Activated CD4-positive, alpha-beta T cell treated with anti-CD3 and anti-CD28 coated beads, Interleukin-2, Interleukin-6, amounts not matched to agents 100 ng/mL and 50 ng/mL, durations not matched to agents 16 hours and 8 hours (primary cell): ENCODE measurements at places on chromosomes 12 and 14.

- DNase-seq: no peak
Measured at GRCh38 chr12:78568321-78569020, 296.1 kb upstream of the SYT1 start.

DNA sequence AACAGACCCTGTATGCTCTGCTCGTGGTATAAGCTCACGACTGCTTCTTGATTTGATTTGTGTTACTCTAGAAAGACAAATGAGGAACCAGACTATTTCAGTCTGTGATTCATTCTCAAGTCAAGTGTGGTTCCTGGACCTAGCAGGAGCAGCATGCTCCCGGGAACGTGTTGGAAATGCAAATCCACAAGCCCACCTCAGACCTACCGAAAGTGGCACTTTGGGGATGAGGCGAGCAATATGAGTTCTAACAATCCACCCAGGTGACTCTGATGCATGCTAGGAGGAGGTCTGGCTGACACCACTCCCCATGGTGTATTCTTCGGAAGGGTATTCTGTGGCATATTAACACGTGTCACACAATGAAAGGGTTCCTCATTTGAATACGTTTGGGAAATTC is 59.5 kb upstream of the TMX1 start:
- no peak for DNase-seq

- DNase-seq: no peak
Measured at GRCh38 chr12:31026202-31026601, 47.5 kb upstream of the DDX11 start.

- DNase-seq: no peak
Measured at GRCh38 chr12:49021292-49021915, 2.8 kb upstream of the PRKAG1 start.

DNA sequence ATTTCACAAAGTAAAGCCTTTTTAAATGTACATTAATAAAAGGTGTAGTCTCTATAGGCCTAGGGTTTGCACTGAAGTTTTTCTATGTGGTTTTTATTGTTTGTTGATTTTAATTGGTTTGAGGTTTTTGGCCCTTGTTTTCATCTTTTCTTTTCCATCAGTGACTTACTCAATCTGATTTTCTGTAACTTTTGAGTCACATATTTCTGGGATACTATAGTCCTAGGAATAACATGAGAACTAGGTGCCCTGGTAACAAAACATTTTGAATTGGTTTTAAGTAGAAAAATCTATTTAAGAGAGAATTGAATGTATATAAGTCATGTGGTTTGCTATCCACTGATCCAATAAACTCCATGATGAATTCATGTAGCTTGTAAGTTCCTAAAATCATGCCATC is 311.9 kb downstream of the CEP128 start:
- no peak for DNase-seq

DNA sequence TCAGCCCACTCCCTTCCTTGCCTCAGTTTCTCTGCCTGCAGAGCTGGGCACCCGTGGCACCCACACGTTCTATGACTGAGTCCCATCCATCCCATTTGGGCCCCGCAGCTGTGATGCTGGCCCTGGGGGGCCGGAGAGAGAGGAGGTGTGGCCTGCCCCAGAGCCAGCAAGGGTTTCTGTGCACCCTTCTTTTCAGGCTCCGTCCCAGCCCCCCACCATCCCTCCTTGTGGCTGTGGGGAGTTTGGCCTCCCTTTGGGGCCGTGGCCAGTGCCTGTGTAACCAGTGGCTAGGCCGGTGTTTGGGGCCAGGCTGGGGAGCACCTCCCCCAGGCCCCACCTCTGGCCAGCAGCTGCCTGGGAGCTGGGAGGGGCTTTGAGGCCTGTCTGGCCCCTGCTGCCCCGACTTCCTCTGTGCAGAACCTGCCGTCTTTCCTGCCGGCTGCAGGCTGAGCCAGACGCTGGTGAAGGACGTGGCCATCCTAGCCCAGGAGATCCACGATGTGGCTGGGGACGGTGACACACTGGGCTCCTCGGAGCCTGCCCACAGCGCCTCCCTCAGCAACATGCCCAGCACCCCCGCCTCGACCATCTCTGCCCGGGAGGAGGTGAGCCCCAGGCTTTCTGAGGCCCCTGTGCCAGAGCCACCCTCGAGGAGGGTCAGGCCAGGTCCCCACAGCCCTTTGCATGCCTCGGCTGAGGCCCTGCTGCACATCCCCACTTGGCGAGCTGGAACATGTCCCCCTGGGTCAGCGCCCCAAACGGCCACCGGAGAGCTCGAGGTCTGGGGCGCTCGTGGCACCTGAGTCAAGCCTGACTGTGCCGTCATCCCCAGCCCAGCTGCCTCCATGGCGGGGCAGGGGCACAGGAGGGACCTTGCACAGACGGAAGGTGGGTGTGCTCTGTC is 27.7 kb downstream of the CEP170B start:
- no peak for DNase-seq

- no peak for DNase-seq
Measured at GRCh38 chr14:69093631-69094421, 59.1 kb downstream of the DCAF5 start.

DNA sequence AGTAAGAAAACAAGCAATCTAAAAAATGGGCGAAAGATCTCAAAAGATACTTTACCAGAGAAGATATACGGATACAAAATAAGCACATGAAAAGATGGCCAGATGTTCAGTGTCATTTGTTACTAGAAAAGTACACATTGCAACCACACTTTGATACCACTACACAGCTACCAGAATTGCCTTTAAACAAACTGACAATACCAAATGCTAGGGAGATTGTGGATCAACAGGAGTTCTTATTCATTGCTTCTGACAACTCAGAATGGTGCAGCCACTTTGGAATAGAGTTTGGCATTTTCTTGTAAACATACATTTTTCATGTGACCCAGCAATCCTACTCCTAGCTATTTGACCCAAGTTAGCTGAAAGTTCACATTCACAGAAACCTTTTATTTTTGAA is 136.3 kb downstream of the FUT8 start:
- no peak for DNase-seq

DNA sequence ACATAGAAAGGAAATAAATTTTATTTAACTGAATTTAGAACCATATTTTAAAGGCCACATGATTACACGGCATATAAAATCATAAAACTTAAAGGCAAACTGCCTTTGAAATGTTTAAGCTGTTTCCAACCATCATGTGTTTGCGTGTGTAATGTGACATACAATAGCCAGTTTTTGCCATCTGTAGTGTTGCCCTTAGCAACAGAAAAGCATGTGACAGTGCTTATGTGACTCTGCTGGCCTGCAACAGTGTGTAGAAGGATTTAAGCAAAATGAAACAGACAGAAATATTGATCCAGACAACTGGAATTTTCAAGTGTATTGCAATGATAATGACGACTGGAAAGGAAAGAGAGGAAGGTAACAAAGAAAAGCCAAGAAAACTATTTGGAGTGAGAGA is 49.5 kb downstream of the TSPAN19 start:
- no peak for DNase-seq

DNA sequence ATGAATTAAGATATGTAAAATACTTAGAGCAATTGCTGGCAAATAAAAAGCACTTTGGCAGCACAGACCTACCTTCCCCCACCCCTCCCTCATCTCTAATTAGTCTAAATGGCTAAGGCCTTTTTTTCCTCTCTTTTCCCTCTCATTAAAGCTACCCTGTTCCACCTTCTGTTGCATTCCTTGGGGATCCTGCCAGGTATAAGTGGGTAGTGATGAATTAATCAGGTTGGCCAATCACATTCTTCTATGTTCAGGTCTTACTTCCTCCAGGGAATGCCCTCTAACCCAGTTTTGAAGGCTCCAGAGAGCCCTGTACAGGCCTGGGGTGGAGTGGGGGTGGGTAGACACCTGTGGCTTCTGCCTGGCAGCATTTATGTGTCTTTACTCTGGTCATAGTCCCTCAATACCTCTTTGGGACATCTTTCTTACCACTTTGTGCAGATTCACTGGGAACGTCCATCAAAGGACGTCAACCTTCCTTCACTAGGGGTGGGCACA is 28.4 kb downstream of the HSPB8 start:
- DNase-seq: no peak

DNA sequence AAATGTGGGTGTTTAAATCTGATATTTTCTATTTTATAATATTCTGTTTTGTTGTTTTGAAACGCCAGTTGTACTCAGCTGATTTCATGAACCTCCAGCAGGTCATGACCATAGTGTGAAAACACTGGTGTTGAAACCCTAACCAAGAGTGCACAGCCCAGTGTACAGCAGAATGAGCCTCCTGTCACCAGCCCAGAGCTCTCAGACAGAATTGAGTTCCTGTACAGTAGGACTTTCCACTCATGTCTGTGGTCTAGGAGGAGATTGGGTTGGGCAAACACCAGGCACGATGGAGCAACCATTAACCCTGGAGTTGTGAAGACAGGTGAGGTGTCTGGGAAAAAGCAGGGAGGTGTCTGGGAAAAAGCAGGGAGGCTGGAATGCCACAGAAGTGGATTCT is 908.8 kb downstream of the VRK1 start:
- peak; percentile 25 for DNase-seq

DNA sequence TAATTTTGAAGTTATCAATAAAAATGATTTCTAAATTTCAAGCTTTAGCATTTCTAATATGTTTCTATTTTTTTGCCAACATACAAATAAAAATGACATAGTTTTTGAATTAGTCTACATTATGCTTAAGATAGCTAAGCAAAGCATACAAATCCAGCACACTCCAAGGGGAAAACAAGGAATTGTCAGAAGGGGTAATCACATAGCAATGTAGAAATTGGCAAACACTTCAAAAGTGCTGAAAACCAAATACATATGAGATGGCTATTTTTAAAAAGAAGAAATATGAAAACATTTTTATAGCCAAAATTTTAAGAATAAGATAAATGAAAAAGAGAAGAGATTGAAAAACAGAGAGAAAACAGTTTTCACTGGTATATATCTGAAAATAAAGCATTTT is 308.0 kb downstream of the SLC6A15 start:
- DNase-seq: no peak

GRCh38 chr12:29738365-29738764 is 45.4 kb downstream of the TMTC1 start:
- DNase-seq: no peak

DNA sequence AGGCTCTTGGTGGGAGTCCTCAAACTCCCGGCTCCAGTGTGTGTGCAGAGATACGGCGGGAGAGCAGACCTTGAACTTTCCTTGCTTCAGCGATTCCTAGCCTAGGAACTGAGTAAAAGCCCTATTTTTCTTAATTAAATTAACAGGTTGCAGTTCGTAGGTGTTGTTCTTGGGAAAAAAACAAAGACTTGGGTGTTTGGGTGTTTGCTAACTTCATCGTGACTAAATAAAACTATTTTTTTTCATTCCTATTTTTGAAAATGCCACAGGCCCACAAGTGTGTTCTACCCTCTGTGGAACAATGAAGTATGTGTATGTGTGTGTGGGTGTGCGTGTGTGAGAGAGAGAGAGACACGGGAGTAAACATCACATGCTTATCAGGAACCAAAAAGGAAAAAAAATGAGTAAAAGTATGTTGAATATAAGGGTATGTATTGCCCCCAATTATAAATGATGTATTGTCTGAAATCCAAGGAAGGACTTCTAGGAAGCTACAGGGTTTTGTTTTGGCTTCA is 651 bp downstream of the TMEM117 start:
- peak; percentile 7 for DNase-seq

DNA sequence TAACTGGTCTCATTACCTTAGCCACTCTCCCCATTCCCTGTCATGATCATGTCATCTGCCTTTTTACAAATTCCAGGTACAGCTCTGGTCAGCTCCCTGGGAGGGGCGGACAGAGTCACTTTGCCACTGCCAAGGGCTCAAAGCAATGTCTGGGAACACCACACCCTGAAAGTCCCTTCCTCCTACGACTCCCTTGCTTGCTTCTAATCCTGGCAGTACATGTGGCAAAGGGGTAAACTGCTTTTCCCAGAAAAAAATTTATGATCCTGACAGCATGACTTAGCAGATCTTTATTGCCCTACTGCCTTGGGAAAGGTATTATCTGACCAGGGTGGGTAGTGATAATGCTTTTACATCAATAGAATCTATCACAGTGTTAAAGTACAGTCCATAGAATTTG is 376.0 kb upstream of the PDE3A start:
- DNase-seq: no peak

DNA sequence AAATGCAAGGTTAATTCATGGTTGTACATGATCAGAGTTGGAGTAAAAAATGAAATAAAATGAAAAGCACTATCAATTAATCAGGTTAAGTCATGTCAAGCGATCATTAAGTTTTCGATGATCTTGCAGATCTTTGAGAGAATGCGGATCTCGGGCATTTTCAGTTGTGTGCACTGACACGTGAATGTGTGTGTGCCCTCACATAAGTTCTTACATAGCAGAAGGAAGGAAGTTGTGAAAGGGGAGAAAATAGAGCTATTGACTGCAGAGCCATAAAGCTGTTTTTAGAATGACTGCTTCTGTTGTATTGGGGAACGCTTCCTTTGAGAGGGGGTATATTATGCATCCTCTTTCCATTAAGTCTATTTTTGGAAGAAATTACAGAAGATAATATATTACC is 101.3 kb downstream of the HMGA2 start:
- no peak for DNase-seq

DNA sequence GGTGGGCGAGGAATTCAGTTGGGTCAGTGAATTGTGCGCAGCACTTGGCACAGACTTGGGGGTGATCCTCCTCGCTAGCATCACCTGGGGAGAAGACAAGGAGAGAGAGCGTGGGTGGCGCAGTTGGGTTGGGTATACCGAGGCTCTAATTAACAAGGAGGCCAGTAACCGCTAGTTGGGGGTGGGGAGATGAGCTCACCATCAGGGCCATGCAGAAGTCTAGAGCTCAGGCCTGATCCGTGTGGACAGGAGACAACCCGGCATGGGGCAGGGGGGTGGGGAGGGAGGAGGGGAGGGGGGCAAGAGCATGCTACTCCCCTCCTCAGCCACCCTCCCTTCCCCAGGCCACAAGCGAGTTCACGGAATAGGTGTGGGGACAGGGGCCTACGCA is 580 bp downstream of the SALL2 start:
- DNase-seq: no peak

DNA sequence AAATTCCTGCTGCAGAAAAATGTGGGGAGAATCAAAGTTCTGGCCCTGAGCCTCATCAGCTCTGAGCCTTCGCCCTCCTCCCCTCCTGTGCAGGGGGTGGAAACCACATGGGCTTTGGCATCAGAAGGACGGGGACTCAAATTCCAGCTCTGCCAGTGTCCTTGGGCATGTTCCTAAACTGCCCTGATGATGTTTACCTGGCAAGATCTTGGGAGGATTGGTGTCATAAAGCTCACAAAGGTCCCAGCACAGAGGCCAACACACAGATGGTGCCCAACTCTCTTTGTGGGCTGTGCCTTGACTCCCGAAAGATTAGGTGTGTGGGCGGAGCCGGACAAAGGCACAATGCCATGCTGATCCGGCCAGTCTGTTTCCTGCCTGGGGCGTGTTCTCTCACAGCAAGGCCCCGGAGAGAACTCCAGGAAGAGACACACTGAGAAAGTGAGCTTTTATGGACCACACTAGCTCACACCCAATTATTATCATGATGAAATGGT is 20.5 kb upstream of the CLMN start:
- no peak for DNase-seq

DNA sequence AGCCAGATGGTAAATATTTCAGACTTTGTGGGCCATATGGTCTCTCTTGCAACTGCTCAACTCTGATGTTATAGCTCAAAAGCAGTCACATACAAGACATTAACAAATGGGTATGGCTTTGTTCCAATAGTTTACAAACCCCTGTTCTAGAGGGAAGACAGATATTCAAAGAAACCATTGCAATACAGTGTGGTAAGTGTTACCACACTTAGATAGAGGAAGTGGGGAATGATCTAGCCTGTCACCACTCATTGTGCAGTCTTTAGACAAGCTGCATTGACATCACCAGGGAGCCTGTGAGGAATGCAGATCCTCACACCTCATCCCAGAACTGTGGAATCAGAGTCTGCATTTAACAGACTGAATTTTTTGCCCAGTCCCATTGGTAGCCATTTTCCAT is 80.0 kb upstream of the RGS6 start:
- DNase-seq: no peak
